NCI-H1436 (cell line): ENCODE measurements at places on chromosomes 7 and 10.
A peak's percentile ranks its signal among the peaks of the same experiment; 100 is the strongest.

DNA sequence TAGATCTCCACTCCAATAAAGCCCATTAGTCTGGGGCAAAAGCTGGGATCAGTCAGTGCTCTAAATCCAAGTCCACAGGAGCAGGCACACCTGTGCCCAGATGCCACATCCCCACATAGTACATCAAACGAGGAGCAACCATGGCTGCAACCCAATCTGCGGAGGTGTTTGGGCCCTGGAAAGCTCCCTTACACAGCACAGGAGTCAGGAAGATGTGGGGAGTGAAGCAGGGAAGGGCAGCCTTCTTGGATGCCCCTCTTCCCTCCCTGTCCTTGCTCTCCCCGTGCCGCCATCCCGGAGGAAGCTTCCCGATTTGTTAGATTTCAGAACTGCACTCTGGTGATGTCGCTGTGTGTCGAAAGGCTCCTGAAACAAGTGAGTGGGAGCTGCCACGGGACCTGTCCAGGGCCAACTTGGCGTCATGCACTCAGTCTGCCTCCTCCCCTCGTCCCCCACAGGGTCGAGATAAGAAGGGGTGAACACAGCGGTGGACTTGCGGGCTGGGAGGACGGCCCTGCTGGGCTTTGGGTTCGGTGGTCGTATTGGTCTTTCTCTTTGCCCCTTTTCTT lies 230.6 kb upstream of the GRB10 start:
- no peak for DNase-seq

DNA sequence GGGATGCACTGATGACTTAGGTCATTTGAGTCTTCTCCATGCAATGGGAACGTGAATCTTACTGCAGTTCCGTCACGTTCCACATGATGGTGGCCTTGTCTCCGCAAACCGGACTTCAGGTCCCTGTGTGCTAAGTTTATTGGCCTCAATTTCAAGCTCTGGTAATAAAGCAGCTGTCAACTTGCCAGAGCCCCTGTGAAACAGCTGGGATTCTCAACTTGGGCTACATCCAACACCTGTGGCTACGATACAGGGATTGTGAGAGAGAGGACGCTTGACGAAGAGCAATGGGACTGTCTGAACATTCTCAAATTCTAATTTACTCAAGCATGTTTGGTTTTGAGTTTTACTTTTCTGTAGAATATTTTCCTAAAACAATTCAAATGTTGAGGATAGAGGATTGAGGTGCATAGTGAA lies 174.2 kb downstream of the PTN start:
- peak; percentile 59 for DNase-seq

- no peak for DNase-seq
Measured at GRCh38 chr10:114367351-114368056, 36.8 kb downstream of the AFAP1L2 start.

GRCh38 chr10:53606981-53607380 lies 834.4 kb upstream of the MBL2 start:
- DNase-seq, result no peak

DNA sequence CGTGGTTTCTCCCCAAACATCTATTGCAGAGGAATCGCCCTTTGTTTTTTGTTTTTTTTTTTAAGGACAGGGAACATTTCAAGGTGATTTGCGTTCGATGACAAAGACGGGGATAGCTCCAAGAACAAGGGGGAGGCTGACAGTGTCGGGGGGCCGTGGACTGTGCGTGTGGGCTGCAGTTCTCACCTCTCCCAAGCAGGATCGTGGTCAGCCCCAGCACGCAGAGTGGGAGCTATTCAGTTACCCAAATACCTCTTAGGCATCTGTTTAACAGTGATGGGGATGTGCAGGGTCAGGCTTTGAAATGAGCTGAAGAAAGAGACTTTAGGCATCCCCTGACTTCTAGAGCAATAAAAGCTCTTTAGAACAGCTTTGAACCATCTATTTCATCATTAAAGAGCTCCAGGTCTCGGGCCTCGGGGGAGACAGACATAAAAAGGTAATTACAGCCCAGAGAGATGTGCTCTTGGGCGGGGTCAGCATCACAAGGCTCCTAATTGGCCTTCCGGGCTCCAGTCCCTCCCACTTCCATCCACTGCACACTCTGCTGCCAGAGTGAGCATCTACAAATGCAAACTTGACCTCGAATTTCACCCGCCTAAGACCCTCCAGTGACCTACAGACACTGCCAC lies 97.3 kb downstream of the MYL10 start:
- peak; percentile 47 for DNase-seq

DNA sequence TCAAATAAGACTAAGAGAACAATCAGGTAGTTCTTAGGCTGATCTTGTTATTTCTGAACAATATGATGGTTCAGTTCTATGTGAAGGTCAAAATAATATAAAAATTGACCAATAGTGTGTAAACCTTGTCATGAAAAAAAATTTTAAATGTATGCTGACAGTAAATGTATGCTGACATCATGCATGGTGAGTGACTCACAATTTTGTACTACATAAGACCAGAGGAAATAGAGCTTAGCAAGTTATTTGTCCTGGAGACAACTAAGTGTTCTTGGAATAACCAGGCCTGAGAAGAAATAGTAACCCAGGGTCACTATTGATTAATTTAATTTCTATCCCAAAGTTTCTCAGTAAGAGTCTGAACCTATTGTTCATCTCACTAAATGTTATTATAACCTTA lies 182.2 kb upstream of the PCDH15 start:
- no peak for DNase-seq

DNA sequence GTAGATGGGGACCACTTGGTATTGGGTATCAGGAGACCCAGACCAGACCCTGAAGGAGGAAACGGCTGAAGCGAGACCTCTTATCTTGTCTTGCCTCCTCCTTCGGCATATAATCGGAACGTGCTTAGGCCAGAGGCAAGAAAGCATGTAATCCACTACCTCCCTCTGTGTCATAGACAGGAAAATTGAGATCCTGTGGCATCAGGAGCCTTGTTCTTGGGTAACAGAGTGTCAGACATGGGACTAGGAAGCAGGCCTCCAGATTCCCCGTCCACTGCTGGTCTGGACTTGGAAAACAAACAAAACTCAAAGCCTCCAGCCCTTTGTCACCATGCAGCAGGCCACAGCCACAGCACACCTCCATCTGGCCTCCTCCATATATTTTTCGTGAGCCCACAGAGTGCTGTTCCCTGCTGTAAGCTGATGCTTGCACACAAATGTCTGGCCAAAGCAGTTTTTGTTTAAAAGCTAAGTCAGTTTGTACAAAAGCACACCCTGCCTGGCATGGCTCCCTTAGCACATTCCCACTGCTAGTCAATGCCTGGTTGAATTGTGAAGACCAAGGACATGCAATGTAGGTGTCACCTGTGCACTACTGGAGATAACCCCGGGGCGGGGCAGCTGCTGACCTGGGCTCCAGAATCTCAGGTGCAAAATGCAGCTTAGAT lies 510.9 kb downstream of the RPS24 start:
- no peak for DNase-seq

- no peak for DNase-seq
Measured at GRCh38 chr10:23055424-23056185, 39.8 kb upstream of the MSRB2 start.

GRCh38 chr10:42574336-42574735 lies 64.0 kb downstream of the ZNF33B start:
- no peak for DNase-seq

GRCh38 chr7:121187676-121188075 lies 141.1 kb upstream of the WNT16 start:
- DNase-seq, result no peak

GRCh38 chr7:110929480-110930249 lies 161.3 kb upstream of the LRRN3 start:
- no peak for DNase-seq

- DNase-seq, result no peak
Measured at GRCh38 chr10:123141791-123142700, 5.9 kb upstream of the HMX2 start.

DNA sequence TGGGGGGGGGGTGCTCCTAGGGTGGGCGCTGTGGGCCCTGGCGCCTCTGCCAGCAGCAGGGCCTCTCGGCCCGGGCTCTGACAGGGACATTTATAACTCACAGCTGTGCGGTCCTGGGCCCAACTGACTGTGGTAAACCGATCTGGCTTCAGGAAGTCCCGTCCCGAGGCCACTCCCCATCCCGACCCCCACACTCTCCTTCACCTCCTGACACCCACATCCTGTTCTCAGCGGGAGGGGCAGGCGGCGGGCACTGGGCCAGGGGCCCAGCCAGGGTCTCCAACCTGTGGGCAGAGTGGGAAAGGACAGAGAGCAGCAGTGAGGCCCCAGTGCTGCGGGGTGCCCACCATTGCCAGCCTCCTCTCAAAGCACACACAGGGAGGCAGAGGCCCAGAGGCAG lies 69.1 kb downstream of the ZMIZ1 start:
- DNase-seq, result no peak

GRCh38 chr7:151123822-151124464 lies 37.7 kb downstream of the AGAP3 start:
- DNase-seq, result peak; percentile 66

DNA sequence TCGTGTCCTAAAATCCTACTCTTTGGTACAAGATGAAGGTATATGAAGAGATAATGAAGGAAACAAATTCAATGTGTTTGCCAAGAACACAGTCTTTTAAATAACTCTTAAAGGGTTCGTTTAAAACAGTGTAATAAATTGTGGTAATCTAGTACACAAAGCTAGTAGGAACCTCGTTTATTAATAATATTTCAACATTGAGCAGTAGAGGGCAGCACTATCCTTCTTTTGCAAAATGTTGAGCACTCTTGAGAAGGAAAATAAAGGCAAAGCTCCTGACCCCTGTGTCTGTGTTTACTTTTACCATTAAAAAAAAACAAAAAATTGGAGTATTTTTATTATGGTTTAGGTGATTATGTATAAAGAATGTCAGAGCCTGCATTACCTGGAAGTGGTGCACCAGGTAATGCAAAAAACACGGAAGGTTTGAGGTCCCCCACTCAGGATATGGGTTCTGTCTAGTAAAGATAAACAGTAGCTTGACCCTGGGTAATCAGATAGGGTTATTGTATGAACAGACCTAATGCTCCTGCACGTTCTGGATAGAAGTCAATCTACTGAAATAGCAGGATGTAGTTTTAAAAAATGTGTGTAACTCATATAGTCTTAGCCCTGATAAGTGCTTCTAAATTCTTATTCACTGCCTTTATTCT lies 5.7 kb upstream of the GOT1 start:
- DNase-seq, result peak; percentile 47

GRCh38 chr10:28837613-28838390 lies 160.5 kb downstream of the BAMBI start:
- DNase-seq, result no peak

- DNase-seq, result no peak
Measured at GRCh38 chr7:45713669-45714520, 139.7 kb downstream of the ADCY1 start.

DNA sequence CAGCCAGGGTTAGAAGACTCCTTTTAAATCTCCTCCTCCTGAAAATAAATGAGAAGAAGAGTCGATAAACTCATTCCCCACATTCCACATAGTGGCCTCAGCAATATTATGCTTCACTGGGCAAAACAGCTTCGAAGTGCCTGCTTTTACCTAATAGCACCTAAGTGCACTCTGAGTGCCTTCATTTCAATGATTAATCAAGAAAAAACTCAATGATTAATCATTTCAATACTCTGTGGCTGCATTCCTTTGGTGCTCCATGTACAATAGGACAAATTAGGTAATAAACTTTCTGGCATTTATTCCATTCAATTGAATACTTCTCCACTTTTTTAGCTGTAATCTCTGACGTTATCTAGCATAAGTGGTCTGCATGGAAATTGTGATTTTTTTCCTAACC lies 174.6 kb downstream of the CCDC71L start:
- no peak for DNase-seq

GRCh38 chr10:118210276-118210675 lies 131.8 kb downstream of the FAM204A start:
- DNase-seq, result no peak

- no peak for DNase-seq
Measured at GRCh38 chr7:82036146-82036886, 266.5 kb upstream of the HGF start.

DNA sequence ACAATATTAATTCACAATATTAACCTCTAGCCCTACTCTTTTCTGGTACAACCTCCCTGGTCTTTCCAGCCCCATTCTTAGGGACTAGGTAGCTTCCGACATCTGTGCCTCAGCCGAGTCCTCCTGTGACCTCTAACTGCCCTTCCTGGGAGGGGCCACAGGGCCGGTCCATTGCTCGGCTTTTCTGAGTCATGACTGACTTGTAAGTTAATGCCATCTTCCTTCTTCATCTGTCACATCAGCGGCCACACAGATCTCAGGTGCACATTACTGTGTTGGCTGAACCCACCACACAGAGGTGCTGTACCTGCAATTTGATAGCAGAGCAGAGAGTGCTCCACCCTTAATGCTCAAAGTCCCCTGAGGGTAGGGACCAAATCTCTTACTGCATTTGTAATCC lies 4.1 kb upstream of the CPA4 start:
- peak; percentile 49 for DNase-seq

- DNase-seq, result no peak
Measured at GRCh38 chr10:12400266-12400931, 51.1 kb downstream of the CAMK1D start.

GRCh38 chr10:12631787-12632562 lies 282.6 kb downstream of the CAMK1D start:
- no peak for DNase-seq

- DNase-seq, result no peak
Measured at GRCh38 chr10:95280637-95281036, 10.2 kb downstream of the PDLIM1 start.

- peak; percentile 77 for DNase-seq
Measured at GRCh38 chr7:45088821-45089340, at the start of gene NACAD. Gene NACAD (minus strand): TSS chr7:45088969. CDS start chr7:45088894, 75 bp downstream.

- no peak for DNase-seq
Measured at GRCh38 chr7:73447121-73447733, 13.6 kb downstream of the FZD9 start.

DNA sequence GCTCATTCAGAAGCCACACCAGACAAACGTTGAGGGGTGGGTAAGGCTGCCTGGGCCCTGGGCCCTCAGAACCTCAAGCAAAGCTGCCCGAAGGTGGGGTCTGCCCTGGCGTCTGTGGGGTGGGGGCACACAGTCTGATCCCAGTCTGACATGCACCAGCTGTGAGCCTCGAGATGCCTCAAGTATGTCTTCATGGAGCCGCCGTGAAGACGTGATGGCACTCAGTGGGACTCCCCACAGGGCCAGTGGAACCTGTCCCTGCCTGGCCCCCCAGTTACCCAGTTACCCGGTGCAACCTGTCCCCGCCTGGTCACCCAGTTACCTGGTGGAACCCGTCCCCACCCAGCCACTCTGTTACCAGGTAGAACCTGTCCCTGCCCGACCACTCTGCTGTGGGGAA lies 351.2 kb downstream of the PTPRN2 start:
- no peak for DNase-seq

GRCh38 chr10:58951746-58952145 lies 224.7 kb upstream of the PHYHIPL start:
- DNase-seq, result no peak

DNA sequence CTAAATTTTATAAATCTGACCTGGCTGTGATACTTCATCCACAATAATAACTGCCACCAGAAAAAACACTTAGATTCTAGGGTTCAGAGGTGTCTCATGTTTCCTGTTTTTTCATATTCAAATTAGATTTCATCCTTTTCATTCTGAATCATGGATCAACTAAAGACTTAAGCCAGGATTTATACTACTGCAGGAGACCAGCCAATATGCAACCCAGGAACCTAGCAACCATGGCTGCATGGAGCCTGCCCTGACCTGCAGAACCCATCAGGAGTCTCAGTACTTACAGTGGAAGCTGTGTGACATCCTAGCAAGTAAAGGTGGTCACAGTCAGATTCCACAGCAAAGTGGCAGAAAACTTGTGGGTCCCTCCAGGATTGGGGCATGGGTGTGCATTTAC lies 40.5 kb upstream of the RNF148 start:
- no peak for DNase-seq
